Stimulated activated CD4-positive, alpha-beta T cell treated with anti-CD3 and anti-CD28 coated beads, Interleukin-4, amount 100 ng/mL, for 1 hour (primary cell): ENCODE measurements at places on chromosomes 13 and 19.

DNA sequence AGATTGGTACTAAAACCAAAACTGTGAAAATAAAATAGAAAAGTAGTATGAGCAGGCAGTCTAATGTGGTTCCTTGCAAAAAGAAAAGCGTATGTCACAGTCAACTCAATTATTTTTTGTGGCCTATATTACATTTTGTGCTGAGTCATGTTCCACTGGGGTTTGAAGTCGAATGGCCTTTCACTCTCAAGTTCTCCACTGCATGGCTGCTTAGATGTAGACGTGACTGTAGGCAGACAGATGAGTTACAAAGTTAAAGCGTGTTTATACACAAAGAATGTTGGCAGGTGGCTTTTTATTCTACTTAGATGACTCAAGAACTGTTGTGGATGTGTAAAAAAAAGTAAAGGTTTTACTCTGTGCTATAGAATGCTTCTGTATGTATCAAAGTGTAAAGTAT is 133.9 kb downstream of the SLITRK6 start:
- DNase-seq = no peak

DNA sequence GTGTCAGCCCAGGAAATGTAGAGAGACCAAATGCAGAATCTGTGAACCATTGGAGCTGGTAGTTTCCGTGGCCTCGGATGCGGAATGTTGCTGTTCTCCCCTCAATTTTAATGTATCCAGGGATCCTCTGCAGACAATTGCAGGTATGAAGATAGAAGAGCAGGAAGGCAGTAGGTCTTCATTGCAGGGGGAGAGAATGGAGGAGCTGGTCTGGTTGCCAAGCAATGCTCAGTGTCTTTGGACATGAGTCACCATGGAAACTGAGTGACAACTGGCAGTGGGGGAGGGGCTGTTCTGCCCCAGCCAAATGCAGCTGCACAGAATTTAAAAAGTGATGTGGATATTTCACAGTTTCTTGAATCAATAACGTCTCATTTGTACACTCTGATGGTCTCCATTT is 56.1 kb upstream of the ZNF835 start:
- no peak for DNase-seq

DNA sequence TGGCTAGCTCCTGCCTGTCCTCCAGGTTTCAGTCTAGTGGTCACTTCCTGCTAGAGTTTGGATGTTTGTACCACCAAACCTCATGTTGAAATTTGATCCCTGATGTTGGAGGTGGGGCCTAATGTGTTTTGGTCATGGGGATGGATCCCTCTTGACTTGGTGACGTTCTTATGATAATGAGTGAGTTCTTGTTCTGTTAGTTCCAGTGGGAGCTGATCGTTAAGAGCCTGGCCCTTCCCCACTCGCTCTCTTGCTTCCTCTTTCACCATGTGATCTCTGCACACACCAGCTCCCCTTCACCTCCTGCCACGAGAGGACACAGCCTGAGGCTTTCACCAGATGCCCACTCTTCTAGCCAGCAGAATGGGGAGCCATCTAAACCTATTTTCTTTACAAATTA is 86.8 kb upstream of the SCEL start:
- DNase-seq = no peak

DNA sequence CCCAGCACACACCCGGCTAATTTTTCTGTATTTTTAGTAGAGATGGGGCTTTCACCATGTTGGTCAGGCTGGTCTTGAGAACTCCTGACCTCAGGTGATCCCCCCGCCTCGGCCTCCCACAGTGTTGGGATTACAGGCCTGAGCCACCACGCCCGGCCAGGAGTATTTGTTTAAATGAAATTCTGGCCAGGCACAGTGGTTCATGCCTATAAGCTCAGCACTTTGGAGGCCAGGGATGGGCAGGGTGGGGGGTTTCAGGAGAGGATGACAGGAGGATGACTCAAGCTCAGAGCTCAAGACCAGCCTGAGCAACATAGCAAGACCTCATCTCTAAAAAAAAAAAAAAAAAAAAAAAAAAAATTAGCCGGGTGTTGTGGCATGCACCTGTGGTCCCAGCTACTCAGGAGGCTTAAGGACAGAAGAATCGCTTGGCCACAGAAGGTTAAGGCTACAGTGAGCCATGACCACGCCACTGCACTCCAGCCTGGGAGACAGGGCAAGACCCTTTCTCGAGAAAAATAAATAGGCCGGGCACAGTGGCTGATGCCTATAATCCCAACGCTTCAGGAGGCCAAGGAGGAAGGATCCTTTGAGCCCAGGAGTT is 8.2 kb upstream of the DHDH start:
- no peak for DNase-seq

DNA sequence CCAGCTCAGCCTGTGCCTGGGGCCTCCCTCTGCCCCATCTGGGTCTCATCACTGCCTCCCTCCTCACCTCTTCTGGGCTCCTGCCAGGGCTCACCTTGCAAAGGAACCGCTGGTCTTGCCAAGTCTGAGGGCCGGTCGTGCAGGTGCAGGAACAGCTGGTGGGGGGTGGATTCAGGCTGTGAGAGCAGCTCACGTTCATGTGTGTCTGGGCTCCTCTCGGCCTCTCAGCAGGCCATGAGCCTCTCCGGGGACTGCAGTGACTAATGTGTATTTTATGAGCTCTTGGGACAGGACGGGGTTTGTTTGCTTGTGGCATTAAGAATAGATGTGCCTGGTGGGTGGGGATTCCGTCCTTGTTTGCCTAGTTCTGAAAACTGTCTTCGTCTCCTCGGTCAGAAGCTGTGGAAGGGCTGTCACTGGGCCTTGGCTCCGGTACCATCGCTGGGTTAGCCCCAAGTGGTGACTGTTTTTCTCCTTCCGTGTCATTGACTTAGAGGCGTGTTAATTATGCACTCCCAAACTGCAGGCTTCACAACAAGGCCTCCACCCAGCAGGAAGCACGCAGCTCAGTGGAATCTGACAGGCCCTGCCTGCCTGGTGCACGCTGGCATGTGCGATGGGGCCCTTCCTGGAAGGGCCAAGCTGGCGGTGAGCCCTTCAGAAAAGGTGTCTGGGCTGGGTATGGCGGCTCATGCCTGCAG is 77.6 kb downstream of the KDM4B start:
- no peak for DNase-seq

DNA sequence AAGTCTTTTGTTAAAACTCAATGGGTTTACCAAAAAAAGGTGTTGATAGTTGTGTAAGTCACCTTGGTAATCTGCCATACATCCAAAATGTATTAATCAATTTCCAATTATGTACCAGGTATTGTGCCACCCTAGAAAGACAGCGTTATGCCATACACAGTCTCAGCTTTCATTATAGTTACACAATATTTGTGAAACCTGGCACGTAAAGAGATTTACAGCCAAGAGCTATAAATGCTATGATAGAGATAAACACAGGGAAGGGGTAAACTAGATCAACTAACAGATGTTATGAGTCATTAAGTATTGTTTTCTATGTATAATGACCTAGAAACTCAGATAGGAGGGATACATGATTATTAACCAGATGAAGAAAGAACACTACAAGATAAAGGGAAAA is 725.6 kb upstream of the SLITRK5 start:
- no peak for DNase-seq

- no peak for DNase-seq
Measured at GRCh38 chr19:13796301-13797057, 1.2 kb downstream of the ZSWIM4 start.

DNA sequence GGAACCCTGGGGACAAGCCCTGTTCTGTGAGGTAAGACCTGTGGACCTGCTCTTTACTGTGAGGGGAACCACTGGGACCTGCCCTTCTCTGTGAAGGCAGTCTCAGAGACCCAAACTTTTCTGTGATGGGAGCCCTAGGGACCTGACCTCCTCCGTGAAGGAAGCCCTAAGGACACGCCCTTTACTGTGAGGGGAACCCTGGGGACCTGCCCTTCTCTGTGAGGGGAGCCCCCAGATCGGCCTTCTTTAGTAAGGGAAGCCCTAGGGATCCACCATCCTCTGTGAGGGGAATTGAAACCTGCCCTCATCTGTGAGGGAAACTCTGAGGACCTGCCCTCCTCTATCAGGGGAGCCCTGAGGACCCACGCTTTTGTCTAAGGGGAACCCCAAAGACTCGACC is 343.5 kb downstream of the UQCRFS1 start:
- no peak for DNase-seq

GRCh38 chr13:75153834-75154233 is 328.1 kb downstream of the TBC1D4 start:
- no peak for DNase-seq

GRCh38 chr13:104773775-104774174 is 1707.6 kb upstream of the SLC10A2 start:
- DNase-seq = no peak

DNA sequence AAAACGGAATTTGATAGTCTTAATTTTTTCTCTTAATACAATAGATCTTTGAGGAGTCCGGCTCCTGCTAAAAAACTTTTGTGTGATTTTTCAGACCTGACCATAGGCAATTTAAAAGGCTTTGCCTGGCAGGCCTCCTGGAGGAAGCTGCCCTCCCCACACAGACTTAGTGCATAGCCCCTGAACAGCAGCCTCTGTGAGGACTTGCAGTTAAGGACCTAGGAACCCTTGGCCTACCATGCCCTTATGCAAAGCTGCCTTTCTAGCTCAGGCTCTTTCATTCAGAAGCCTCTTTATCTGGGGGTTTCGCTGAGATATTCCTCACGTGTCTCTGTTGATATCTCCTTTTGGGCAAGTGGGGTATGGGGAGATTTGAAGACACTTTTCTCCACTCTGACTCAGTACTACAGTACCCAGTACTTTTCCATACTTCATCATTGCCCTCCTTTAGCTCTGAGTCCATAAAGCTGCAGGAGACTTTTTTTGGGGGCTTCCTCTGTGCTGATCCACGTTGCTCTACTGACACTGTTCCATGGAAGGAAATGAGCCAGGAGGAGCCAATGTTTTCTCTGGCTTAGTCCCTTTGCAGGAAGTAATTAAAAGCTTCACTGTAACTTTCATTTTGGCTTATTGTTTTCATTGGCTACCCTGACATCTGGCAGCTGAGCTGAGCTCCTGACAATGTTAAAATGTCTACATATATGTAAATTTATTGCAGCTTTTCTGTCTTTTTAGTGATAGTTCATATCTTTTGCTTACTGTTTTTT is 283.1 kb downstream of the TDRD3 start:
- no peak for DNase-seq

- DNase-seq = no peak
Measured at GRCh38 chr13:59877933-59878332, 285.8 kb downstream of the DIAPH3 start.

GRCh38 chr19:5558101-5558621 is 9.6 kb downstream of the TINCR start:
- no peak for DNase-seq

DNA sequence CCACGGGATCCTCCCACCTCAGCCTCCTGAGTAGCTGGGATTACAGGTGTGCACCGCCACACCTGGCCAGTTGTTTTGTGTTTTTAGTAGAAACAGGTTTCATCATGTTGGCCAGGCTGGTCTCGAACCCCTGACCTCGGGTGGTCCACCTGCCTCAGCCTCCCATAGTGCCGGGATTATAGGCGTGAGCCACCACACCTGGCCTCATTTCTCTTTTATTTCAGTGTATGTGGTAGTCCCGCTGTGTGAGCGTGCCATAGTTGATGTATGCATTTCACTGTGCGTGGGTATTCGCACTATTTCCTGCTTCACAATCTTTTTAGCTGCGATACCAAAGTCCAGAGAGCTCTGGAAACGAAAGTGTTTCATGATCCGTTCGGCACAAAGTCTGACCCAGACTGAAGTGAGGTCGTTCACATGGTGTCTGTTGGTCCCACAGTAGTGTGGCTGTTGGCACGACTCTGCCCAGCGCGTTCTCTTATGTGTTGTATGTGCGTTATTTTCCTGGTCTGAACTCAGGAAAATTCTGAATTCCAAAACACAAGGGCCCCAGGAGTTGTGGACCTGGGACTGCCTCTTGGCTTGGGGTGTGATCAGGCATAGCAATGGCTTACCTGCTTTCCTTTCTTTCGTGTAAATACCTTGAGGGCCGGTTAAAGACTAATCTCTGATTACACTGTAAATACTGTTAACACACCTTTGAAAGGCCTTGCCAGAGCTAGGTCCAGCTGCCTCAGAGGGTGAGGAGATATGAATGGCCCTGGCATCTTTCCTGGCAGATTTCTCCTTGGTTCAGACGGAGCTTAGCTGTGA is 8.6 kb downstream of the EPN1 start:
- no peak for DNase-seq

DNA sequence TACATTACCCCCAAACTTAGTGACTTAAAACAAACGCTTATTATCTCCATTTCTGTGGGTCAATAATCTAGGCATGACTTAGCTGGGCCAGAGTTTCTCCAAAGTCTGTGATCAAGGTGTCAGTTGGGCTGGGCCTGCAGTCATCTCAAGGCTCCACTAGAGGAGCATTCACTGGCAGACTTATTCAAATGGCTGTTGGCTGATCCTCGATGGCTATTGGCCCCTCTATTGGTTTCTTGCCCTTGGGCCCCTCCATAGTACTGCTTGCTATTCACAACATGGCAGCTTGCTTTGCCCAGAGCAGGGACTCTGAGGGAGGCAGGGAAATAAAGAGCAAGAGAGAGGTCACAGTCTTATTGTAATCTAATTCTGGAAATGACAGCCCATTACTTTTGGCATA is 57.6 kb downstream of the RCBTB2 start:
- DNase-seq = no peak

- DNase-seq = no peak
Measured at GRCh38 chr13:66933994-66934393, 296.1 kb downstream of the PCDH9 start.

DNA sequence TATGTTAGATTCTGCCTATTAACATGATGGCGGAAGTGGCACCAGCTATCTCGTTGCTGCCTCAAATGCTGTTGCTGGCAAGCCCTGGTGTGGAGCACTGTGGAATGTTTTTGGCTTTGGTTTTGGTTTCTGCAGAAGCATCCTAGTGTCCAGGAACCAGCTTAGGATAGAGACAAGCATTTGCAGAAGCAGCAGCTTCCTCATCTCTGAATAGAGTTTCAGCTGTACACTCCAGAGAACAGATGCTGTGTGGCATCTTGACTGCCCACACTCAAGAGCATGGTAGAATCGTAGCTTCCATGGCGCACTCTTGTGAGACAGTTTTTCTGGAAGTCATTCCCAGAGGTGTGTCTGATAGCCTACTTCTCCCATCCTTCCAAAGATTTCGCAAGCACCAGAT is 145.3 kb upstream of the RXFP2 start:
- no peak for DNase-seq

DNA sequence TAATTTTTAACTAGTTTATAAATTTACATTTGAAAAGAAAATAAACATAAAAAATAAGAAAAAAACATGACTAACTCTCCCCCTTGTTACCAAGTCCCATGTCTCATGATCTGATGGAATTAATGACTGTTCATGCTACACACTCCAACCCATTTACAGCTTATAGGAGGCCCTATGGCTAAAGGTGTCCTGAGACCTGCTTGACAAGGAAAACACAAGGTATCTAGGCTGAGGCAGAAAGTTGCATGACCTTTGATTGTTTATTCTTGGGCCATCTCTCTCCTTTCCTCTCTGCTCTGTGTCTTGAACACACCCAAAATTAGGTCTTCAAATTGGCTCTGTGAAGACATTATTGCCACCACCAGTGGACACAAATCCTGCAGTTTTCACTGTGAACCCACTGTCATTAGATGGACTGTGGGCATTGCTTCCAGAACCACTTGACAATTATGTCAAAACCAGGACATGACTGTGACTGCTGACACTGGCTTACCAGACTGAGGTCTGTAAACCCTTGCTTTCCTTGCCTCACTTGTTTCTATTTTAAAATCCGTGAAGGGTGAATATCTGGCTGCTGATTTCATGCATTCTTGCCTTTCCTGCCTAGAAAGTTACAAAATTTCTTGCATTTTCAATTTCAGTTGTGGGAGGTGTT is 386.5 kb upstream of the SPRY2 start:
- DNase-seq = no peak
